Osteoblast (primary cell): ENCODE measurements at places on chromosomes 6 and 20.

GRCh38 chr20:56465997-56466396 is 2.4 kb upstream of the RTF2 start:
- no peaks in the 10 kb centered on the region for H3K36me3 ChIP-seq
- H3K4me1 ChIP-seq = peaks cover 17% of the 10 kb centered on the region
- H3K27me3 ChIP-seq = no peaks in the 10 kb centered on the region

DNA sequence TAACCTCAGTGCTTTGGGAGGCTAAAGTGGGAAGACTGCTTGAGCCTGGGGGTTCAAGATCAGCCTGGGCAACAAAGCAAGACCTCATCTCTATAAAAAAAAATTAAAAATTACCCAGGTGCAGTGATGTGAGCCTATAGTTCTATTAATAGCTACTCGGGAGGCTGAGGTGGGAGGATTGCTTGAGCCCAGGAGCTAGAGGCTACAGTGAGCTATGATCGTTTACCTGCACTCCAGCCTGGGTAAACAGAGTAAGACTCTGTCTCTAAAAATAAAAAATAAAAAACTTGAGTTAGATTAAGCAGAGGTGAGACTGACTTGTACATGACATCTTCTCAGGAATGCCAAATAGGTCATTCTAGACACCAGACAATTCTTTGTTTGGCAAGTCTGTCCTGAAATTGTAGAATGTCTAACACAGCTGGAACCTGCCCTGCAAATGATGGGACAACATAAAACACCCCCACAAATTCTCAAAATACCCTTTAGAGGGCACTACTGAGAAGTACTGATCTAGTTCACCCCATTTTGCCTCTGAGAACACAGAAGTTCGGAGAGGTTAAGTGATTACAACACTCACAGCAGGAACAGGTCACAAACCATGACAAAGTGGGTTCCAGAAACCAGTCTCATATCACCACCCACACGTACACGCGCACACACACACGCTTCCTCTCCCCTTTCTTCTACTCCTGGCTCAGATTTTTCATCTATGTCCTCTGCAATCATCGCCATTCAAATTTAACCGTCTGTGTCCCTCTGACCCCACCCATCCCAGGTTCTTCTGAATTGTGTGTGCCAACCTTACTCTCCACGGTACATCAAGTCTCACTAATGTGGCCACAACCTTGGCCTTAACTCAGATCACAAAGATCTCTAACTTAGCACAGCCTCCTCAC is 38.3 kb downstream of the ARHGAP18 start:
- no peak for DNase-seq
- no peak overlapping the region for H3K4me3 ChIP-seq
- H3K4me1 ChIP-seq = peaks cover 49% of the 10 kb centered on the region
- H3K27ac ChIP-seq = peak overlapping the region; percentile 65
- H3K27me3 ChIP-seq = no peaks in the 10 kb centered on the region
- no peaks in the 10 kb centered on the region for H3K36me3 ChIP-seq

DNA sequence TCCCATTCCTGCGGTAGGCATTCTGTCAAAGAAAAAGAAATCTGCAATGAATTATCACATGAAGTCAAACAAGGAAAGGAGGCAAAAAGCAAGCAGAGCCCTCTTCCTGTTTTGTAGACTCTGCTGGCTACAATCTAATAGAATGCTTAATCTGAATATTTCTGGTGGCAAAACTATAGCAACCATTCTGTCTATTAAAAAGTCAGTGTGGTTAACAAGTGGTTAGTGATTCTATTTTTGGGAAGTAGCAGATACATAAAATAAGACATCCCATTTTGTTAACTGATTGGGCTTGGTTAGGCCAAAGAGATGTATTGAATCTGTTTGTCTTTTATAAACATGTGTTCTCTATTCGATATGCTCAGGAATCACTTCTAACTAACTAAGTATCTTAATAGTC is 442.3 kb downstream of the CDC5L start:
- no peak overlapping the region for H3K27ac ChIP-seq
- H3K4me1 ChIP-seq = peaks cover 2% of the 10 kb centered on the region
- no peak overlapping the region for H3K4me3 ChIP-seq
- no peak for DNase-seq

GRCh38 chr6:165655191-165655590 is 7.8 kb downstream of the PDE10A start:
- no peak overlapping the region for H3K27ac ChIP-seq
- H3K36me3 ChIP-seq = no peaks in the 10 kb centered on the region
- peaks cover 12% of the 10 kb centered on the region for H3K4me1 ChIP-seq
- peaks cover 17% of the 10 kb centered on the region for H3K27me3 ChIP-seq
- DNase-seq = no peak
- no peak overlapping the region for H3K4me3 ChIP-seq
